Naive thymus-derived CD4-positive, alpha-beta T cell (primary cell): ENCODE measurements at places on chromosomes 1 and 21. TPM values are rescaled to one million over a fixed set of nuclear protein-coding genes. Genes with fewer than 3 reads are reported as not detected.

Gene OLIG1
- polyA plus RNA-seq: not detected

Gene HFM1
- not detected for polyA plus RNA-seq

Gene MATN1
- polyA plus RNA-seq: not detected

Gene TUFT1
- 3.1 TPM for polyA plus RNA-seq

Gene PAQR6
- polyA plus RNA-seq: not detected

Gene ACTN2
- polyA plus RNA-seq: not detected

DNA sequence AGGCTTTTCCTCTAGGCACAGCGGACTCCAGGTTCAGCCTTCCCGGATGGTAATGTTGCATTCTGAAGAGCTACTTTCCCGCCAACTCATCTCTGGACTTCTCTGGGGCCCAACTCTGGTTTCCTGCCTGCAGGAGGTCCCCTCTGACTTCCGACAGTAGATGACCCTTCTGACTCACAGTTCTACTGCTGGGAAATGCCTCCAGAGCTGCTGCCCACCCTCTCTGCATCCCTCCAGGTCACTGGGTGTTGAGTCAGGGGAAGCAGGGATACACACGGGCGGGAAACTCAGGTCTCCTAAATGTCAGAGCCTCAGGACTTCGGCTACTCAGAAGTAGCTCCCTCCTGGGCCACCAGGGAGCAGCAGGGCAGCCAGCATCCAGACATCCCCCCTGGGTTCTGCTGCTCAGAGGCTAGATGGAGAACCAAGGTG lies 2.1 kb upstream of the KIF21B start:
- peak overlapping the region; percentile 40 for H3K27ac ChIP-seq
- peaks cover 39% of the 10 kb centered on the region for H3K4me1 ChIP-seq
- H3K4me3 ChIP-seq: no peak overlapping the region
- no peak for DNase-seq
- no peaks in the 10 kb centered on the region for H3K27me3 ChIP-seq

GRCh38 chr21:43290421-43291346 lies 121.9 kb downstream of the CRYAA start:
- H3K36me3 ChIP-seq: no peaks in the 10 kb centered on the region
- no peak overlapping the region for H3K27ac ChIP-seq
- H3K27me3 ChIP-seq: no peaks in the 10 kb centered on the region
- H3K4me1 ChIP-seq: no peaks in the 10 kb centered on the region

DNA sequence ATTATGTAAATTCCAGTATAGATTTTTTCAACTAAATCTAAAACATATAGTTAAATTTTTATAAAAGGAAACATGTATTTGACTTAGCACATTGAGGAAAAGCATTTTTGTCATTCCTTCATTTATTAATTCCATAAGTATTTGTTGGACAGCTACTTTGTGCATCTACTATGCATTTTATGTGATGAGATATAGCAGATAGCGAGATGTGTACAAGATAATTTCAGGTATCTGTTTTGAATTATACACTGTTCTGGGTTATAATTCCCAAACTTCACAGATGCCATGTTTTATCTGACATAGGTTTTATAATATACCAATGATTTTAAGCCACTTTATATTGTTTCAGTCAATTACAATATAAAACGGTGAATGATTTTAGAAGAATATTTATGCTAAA lies 398.7 kb downstream of the USH2A start:
- no peak overlapping the region for H3K27ac ChIP-seq
- H3K4me1 ChIP-seq: no peaks in the 10 kb centered on the region
- no peak for DNase-seq
- H3K4me3 ChIP-seq: no peak overlapping the region
- H3K36me3 ChIP-seq: no peaks in the 10 kb centered on the region

DNA sequence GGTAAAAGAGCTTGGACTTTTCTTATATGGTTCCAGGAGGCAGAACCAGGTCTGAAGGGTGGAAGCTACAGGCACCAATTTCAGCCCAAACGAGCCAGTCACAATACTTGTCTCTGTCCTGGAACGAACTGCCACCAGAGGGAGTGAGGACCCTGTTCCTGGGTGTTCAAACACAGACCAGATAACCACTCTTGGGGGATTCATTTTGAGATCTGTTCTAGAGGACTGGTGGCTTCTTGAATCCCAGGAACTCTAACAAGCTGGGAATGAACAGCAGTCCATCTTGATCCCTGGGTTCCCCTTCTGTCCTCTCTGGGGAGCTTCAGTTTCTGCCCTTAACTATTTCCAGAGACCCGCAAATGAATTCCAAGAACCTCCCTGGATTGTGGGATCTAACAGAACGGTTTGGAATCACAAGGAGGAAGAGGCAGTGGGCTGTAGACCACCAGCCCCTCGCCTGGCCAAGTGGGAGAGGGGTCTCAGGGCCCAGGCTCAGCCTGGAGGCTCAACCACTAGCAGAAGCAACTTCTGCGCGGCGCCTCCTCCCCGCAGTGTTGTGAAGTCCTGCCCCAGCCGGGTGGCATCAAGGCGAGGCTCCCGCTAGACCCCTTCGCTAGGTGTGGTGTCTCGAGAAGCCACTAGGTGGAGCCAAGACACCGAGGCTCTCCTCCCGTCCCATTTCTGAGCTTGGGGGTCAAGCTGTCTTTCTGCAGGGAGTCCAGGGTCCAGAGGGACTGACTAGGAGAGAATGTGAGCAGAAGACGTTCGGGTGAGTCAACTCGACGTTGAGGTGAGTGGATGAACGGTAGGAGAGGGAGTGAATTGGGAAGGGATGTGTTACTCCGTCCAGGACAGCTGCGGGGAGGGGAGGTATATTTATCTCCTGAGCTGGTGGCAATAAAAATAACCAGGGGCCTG lies 12.1 kb upstream of the NES start:
- no peak overlapping the region for H3K27ac ChIP-seq
- H3K27me3 ChIP-seq: peaks cover 5% of the 10 kb centered on the region
- H3K36me3 ChIP-seq: no peaks in the 10 kb centered on the region

- no peaks in the 10 kb centered on the region for H3K27me3 ChIP-seq
- peaks cover 13% of the 10 kb centered on the region for H3K4me1 ChIP-seq
- no peaks in the 10 kb centered on the region for H3K36me3 ChIP-seq
- DNase-seq: no peak
- no peak overlapping the region for H3K27ac ChIP-seq
These were observed 81.2 kb upstream of the RUNX3 start for GRCh38 chr1:25011275-25011674.

DNA sequence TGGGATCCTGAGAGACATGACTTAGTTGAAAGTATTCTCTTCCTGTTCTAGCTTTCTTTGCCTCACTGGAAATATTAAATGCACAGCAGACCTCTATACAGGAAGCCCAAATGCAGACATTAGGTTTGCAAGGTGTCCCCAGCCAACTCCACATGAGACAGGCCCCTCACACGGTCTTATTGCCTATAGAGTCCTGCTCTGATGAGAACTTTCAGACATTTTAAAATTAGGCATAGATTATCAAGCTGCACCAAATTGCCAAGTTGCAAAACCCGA lies 251.9 kb upstream of the C1orf105 start:
- no peaks in the 10 kb centered on the region for H3K4me1 ChIP-seq
- no peak for DNase-seq
- H3K4me3 ChIP-seq: no peak overlapping the region
- no peaks in the 10 kb centered on the region for H3K27me3 ChIP-seq
- no peaks in the 10 kb centered on the region for H3K36me3 ChIP-seq
- H3K27ac ChIP-seq: no peak overlapping the region
